Activated naive CD4-positive, alpha-beta T cell treated with anti-CD3 and anti-CD28 coated beads, Interleukin-2, amount 10 ng/mL, durations not matched to agents 7 days and 5 days (primary cell): ENCODE measurements at places on chromosomes 4 and X.

GRCh38 chrX:63784902-63785707 lies at the start of gene ARHGEF9:
Gene ARHGEF9 (minus strand): TSS chrX:63785214. CDS start chrX:63785145, 69 bp downstream.
- DNase-seq: no peak

DNA sequence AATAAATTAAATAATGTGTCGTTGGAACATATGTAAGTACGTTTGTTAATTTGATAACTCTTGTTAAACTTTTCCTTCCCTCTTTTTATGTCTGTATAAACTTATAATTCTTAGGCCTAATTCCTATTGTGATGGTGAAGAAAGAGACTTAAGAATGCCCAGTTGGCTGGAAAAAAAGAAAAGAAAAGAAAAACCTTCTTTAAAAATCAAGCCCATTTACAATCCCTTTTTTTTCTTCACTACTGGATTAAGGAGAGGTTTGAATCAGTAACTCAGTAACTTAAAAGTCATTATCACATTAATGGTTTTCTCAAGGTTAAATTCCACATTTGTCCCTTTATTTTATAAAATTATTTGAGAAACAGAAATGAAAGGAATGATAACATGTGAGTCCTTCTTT lies 253.3 kb upstream of the MAGEB2 start:
- no peak for DNase-seq

GRCh38 chrX:1500701-1501624 lies 36.0 kb downstream of the P2RY8 start:
- peak; percentile 66 for DNase-seq

DNA sequence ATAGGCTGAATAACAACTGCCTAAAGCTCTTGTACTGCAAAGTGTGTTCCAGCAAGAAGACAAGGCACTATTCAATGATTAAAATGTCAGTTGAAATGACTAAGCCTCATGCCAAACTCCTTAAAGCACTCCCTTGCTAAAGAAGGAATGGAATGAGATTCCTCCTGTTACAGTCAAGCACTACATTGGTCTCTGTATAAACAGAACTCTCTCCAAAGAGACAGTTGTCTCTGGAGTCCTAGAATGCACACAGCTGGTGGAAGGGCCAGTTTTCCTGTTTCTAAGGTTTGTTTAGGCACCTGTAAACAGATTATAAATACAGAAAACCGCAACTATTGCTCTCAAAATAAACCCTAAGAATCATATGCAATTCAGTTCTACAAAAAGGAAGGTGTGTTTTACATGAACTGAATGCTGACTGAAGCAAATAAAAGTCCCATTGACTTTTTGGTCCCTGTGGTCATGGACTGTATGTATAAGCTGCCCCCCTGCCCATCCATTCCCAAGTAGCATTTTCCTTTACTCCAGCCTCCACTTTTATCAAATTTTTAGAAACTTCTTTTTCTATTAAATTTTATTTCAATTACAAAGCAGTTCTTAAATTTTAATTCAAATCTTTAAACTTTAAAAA lies 47.0 kb downstream of the FAT1 start:
- no peak for DNase-seq

GRCh38 chr4:3640587-3640962 lies 108.4 kb upstream of the LRPAP1 start:
- no peak for DNase-seq

GRCh38 chr4:15238720-15239119 lies 189.1 kb upstream of the C1QTNF7 start:
- peak; percentile 57 for DNase-seq

GRCh38 chr4:81965911-81966310 lies 407.9 kb downstream of the HNRNPD start:
- DNase-seq: no peak

DNA sequence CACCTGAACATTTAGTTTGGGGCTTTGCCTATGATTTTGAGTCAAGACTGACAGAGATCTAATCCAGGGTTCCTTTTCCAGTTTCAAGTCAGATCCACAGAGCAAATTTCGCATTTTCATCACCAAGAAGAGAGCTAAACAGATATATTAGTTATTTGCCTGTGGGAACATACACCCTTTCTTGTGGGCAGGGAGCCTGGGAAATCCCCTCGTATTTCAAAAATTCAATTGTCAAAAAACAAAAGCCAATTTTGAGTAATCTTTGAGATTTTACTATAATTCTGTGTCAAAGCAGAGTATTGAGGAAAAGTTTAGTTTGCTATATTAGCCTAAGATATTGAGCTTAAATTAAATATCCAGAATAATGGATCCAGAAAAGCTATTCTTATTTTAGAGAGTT lies 56.6 kb downstream of the AFM start:
- no peak for DNase-seq

DNA sequence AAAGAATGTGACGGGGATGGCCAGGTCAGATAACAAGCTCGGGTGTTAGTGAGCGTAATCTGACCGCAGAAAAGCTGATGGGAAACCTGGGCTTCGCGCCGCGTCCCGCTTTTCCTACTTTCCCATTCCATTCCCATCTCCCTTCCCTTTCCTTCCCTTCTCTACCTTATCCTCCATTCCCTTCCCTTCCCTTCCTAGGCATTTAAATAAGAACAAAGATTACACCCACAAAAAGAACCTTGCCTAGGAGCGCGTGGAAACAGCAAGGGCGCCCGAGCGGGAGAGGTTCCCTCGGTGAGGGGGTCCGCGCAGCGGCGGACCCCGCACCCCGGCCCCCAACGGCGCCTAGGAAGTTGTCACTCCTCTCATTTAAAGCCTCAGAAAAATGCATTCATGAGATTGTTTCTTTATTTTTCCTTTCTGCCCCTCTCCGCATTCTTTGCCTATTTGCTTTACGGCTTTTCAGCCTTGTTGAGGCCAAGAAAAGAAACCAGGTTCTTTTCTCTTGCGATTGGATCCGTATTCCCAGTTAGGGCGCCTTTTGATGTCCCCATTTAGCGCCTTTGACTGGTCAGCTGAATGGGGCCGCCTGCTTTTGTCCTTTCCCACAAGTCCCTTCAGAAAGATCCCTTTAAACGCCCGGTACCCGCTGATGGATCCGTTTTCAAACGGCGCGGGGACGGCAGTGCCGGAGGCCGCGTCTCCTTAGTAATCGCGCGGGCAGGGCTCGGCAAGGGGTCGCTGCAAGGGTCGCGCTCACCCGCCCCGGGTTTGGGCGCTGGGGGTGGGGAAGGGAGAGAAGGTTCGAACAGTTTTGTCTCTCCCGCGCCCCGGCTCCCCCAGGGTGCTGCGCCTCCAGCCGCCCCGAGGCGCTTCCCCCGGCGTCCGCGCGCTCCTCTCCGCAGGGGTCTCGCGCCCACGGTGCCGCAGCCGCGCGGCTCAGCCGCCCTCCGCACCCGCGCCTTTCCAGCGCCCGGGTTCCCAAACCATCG lies 54.1 kb upstream of the TMEM33 start:
- no peak for DNase-seq

GRCh38 chr4:75745161-75745560 lies 20.8 kb downstream of the USO1 start:
- DNase-seq: no peak

GRCh38 chrX:1601051-1601767 lies 9.8 kb downstream of the AKAP17A start:
- no peak for DNase-seq

DNA sequence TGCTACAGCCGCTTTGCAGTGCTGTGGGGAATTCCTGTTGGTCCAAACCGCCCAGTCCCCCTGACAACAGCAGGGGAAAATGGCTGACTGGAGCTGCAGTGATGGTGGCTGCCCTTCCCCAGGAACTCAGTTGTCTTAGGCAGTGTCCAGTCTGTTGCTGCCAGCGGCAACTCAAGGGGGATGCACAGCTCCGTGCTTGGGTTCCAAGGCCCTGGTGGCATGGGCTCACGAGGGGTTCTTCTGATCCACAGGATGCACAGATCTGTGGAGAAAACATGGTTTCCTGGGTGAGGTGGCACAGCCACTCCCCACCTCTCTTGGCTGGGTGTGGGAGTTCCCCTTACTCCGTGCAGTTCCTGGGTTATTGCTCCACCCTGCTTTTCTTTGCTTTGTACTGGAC lies 261.2 kb downstream of the TLL1 start:
- DNase-seq: no peak

- peak; percentile 85 for DNase-seq
Observed at GRCh38 chr4:108113229-108113628, 55.5 kb downstream of the LEF1 start.

DNA sequence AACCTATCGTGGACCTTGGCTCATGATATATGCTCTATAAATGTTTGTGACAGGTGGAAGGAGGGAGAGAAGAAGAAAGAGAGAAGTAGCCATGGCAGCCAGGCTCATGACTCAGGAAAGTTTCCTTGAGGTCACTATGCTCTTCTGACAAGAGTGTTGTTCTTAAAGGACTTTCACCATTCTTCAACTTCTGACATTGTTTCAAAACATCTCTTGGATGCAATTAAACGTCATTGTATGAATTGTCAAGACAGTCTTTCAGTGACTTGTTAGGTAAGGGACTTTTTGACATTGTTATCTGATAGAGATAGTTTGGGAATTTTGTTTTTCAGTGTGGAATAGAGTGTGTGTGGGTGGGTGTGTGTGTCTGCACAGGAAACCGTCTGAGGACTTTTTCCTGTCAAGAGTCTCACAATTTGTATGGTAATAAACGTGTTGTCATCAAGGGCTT lies 617.0 kb downstream of the MID1IP1 start:
- no peak for DNase-seq

DNA sequence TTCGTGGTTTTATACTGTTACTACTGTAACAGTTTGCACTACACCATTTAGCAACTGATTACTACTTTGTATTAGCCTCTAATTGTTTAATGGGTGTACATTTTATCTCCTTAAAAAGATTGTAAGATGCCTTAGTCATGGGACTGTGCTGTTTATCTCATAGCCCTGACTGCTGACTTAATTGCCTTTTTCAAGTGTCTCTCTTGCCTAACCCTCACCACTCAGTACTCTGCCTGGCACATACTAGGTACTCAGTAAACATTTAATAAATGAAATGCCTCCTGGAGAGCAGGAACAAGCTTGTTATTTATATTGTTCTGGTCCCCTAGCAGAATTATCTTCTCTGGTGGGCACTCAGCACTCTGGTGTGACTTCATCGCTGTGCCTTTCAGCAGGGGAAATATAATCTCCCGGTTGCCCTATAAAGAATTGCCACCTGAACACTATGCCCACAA lies 1.7 kb upstream of the STIM2 start:
- no peak for DNase-seq

GRCh38 chrX:72299891-72300630 lies 5.7 kb downstream of the CITED1 start:
- DNase-seq: no peak

DNA sequence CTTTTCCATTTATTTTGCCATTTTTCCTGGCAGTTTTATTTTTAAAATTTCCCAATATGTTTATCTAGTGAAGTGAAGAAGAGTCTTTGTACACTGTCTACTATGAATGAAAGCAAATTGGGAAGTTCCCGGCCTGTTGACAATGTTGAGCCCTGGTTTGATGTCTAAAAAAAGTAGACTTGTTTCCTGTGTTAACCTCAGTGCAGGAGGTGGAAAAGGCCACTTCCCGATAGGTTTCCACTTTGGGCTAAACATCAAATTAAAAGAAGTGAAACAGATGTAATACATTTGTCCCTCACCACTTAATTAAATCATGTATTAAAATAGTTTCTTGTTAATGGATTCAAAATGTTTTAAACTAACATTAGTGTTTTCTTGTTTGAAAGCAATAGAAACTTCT lies 30.0 kb downstream of the BBS12 start:
- peak; percentile 25 for DNase-seq

- DNase-seq: no peak
Observed at GRCh38 chr4:177047851-177048174, 255.1 kb upstream of the VEGFC start.

DNA sequence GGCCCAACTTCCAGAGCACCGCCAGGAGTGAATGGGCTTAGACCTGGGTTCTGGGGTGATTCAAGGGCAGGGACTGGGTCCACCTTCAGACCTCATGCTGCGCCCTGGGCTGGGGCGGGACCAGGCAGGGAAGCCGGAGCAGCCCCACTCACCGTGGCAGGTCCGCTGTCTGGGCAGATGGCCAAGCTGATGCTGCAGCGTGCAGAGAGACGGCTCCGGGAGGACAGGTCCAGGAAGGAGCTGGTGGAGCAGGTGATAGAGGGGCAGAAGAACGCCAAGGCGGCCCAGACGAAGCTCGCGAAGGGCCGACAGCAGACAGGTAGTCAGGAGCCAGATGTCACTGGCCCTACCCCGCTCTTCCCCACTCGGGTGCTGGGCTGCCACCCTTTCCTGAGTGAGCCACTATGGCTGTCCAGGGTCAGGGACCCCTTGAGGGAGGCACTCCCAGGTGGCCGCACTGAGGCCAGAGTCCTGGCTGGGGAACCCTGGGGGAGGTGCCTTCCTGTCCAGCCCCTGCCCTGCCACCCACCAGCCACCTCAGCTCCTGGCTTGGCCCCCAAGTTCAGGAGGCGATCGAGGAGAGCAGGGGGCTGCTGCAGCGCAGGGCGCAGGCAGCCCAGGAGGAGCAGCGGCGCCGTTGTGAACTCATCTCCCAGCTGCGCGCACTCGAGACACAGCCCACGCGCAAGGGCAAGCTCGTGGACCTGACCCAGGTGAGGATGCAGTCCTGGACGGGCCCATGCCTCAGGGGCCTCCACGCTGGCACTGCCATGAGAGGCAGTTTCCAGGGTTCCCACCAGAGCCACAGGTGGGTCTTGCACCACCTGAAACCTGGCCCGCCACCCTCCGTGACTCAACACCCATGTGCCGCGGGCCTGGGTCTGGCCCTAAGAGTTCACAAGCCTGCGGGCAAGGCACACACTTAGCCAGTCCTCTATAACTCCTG lies 10.1 kb upstream of the RNF4 start:
- no peak for DNase-seq

DNA sequence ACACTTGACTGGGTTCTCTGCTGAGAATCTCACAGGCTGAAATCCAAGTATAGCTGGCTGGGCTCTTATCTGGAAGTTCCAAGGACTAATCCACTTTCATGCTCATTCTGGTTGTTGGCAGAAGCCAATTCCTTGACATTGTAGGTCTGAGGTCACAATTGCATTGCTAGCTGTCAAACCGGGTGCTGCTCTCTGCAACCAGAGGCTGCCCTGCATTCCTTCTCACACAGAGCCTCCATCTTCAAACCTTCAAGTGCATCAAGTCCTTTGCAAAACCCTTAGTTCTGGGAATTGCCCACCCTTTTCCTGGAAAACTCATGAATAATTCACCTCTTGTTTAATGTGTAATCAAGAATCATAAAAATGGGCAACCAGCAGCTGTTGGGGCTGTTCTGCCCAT lies 404.2 kb downstream of the KCNIP4 start:
- no peak for DNase-seq

- no peak for DNase-seq
Observed at GRCh38 chr4:992297-993110, 700 bp downstream of the SLC26A1 start.

DNA sequence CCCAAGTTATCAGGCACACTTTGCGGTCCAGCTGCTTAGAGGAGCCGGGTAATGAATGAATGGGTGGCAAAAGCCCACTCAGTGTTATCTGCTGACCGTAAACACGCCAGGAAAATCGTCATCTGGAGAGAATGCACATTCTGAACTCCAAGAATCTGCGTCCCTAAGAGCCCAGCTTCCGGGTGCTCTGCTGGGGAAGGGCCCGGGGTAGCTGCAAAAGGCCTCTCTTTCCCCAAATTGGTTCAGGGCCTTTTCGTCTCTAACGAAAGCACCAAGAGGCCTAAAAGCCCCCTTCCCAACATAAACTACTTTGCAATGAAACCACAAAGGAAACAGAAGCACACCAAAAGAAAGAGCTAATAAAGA lies 1.6 kb upstream of the SFRP2 start:
- no peak for DNase-seq
